Thoracic aorta (tissue), 2 donors: ENCODE measurements at places on chromosomes 5 and 9. TPM values are rescaled to one million over a fixed set of nuclear protein-coding genes. Genes with fewer than 3 reads are reported as not detected.
A peak's percentile ranks its signal among the peaks of the same experiment; 100 is the strongest.

GRCh38 chr9:106864373-106865143, 1.6 kb downstream of the ZNF462 start:
- H3K36me3 ChIP-seq = no peaks in the 10 kb centered on the region
- peak overlapping the region; percentile 75 for H3K27ac ChIP-seq
- peak overlapping the region; percentile 84 for H3K4me3 ChIP-seq
- H3K4me1 ChIP-seq = peaks cover 41% of the 10 kb centered on the region
- no peak for DNase-seq

DNA sequence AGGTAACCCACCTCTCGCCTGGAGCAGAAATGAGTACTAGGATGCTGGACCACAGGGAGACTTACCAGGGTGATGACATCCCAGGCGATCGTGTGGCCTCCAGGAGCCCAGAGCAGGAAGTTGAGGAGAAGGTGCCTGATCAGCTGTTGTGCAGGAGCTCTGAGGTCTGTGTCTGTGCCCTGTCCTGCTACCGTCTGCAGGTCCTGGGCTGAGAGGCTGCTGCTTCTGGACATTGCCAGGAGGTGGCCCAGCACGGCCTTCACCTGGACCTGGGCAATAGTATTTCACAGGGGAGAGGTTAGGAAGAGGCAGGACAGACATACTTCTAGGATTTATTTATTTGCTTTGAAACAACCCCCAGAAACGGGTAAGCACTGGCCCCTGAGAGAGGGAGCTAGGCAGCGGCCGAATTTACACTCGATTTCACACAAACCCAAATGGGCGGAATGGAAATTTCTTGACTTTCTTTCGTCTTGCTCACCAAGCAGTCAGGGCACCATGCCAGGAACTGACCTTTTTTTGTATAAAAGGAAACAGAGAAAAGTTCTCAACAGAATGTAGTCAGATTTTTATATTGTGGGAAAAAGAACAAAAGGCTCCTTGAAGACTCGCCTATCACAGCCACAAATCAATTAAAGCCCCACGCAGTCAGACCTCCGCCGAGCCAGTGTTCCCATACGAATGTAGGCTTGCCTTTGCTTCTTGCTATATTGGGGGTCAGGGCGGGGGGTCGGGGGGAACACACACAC, 210.3 kb downstream of the FANCC start:
- no peaks in the 10 kb centered on the region for H3K27me3 ChIP-seq
- H3K4me1 ChIP-seq = peaks cover 89% of the 10 kb centered on the region
- peak; percentile 82 for DNase-seq
- H3K27ac ChIP-seq = peak overlapping the region; percentile 77
- H3K4me3 ChIP-seq = peak overlapping the region; percentile 23

DNA sequence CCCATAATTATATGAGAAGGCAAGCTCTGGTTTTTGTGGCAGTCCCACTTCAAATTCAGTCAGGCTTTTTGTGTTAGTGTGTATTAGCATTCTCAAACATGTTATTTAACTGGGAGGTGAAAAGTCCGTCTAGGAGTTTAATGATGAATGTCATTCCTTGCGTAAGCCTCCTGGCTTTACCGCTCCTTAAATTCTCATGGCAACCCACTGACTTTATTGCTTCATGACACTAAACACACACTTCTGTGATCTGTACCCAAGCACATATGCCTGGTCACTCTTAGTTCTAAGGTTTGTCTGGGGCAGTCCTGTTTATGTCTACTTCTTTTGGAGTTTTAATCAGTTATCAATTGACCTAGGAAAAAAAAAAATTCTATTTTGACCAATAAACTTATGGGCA, 677.9 kb upstream of the DMAC1 start:
- no peaks in the 10 kb centered on the region for H3K36me3 ChIP-seq
- no peaks in the 10 kb centered on the region for H3K4me1 ChIP-seq
- no peak overlapping the region for H3K27ac ChIP-seq
- H3K27me3 ChIP-seq = no peaks in the 10 kb centered on the region
- no peak for DNase-seq

- peak overlapping the region; percentile 9 for H3K4me3 ChIP-seq
- no peaks in the 10 kb centered on the region for H3K36me3 ChIP-seq
- H3K27me3 ChIP-seq = no peaks in the 10 kb centered on the region
- DNase-seq = no peak
Observed at GRCh38 chr5:14668181-14668591, 3.7 kb downstream of the OTULIN start.

FOXD4L4 gene
- not detected for total RNA-seq

FBP1 gene
- 6.6 TPM for total RNA-seq

HMGCS1 gene
- 17.6 TPM for total RNA-seq

CD72 gene
- 9.9 TPM for total RNA-seq

PCDHA5 gene
- total RNA-seq = 0.85 TPM

CCDC192 gene
- not detected for total RNA-seq
